ENCODE measurements at places on chromosomes 5 and 9.

DNA sequence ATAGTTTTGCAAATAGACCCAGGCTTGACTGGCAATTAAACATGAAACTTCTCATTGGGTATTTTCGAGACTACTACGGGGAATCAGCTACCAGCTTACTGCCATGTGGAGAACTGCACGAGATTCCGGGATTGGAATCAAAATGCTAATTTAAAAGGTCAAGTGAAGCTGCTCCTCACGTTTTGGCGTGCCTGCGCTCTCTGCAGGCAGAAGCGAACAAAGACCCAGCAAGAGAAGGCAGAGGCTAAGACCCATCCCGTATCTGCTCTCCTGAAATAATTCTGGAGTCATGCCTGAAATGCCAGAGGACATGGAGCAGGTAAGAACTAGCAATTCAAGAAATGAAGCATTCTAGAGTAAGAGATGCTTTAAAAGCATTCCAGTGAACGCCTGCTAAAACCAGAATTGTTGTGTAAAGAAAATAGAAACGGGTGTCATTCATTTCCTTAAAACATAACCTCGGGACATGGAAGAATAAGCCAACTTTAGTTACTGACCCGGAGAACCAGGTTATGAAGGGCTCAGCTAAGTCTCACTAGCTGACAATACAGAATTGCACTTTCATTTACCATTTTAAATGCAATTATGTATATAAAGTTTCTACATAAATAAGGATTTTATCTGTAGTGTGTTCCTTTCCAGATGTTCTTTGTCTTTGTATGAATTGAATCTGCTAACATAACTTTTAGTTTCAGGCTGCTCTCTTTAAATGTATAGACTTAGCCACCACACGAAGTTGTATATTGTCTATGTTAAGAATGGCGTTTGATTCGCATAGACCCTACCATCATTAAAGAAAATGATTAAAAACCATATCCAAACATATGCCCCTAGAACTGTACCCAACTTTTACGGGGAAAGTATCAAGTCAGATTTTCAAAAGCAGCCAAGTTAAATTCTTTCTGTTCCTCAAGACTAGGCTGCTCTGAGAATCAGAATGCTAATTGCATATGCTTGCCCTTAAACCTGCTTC is 2.0 kb upstream of the MAT2B start:
- DNase-seq = no peak

- DNase-seq = no peak
Measured at GRCh38 chr9:127634698-127635097, 22.6 kb downstream of the STXBP1 start.

DNA sequence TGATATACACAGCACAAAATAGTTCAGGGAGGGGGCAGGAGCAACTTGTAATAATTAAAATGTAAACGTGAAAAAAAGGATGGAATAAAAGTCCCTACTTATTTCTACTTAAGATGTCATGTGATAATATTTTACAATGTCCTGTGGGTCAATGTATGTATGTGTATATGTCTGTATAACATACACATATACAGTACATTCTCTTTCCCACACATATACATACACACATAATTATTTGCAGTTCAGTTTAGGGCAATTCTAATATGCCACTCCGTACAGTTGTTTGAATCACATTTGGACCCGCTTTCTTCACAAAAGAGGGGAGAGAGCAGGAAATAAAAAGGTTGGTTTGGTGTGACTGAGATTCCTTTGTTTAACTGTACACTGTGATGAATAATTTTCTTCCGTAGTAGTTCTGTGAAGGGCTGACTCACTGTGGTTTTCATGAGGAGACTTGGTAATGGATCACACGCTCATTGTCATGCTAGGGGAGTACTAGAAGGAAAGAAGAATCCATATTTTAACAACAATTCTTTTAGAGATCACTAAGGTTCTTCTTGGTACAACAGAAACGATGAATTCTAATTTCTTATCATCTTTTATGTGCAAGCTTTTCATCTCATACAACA is 26.2 kb upstream of the ACOT12 start:
- DNase-seq = no peak

GRCh38 chr5:926417-927171 is 33.9 kb downstream of the TRIP13 start:
- no peak for DNase-seq

GRCh38 chr9:117882171-117882570 is 178.0 kb downstream of the TLR4 start:
- no peak for DNase-seq

Data from activated T-helper 1 cell treated with anti-CD3 and anti-CD28 coated beads, Interleukin-2, amount 50 U/mL, for 16 hours (primary cell).